ENCODE measurements at places on chromosomes 3 and 15.

GRCh38 chr15:58472821-58473581, 41.2 kb downstream of the LIPC start:
- DNase-seq = no peak

GRCh38 chr3:170760174-170760526, 109.8 kb downstream of the RPL22L1 start:
- no peak for DNase-seq

DNA sequence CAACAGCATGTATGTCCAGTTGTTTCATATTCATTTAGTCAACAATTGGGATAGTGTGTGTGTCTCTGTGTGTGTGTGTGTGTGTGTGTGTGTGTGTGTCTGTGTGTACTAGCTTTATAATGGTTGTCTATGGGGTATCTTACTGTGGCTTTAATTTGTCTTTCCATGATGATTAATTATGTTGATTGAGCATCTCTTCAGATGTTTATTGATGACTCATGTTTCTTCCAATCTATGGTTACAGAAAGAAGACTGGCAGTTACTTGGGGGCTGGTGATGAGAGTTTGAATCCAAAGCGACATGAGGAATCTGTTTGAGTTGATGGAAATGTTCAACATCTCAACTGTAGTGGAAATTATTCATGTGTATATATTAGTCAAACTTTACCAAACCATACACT, 440.1 kb downstream of the ZNF385D start:
- no peak for DNase-seq

GRCh38 chr3:81929697-81930096, 168.3 kb upstream of the GBE1 start:
- no peak for DNase-seq

DNA sequence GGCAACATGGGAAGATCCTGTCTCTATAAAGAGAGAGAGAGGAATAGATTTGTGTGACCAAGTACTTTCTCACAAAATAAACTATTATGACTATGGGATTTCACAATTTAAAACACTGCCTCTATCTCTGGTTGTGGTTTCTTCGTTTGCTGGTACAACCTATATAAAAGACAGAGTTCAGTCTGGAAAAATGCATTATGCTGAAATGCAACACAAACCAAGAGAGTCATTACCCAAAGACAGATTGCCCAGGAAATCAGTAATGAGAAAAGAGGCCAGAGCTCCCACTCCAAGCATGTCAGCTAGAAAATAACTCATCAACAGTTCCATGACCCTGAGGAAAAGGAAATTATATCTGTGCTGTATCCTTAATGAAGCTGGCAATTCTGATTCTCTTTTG, 23.2 kb downstream of the GPR176 start:
- DNase-seq = no peak

- no peak for DNase-seq
Measured at GRCh38 chr3:189789432-189789831, 158.2 kb downstream of the TP63 start.

GRCh38 chr3:125078951-125079674, 23.3 kb upstream of the HEG1 start:
- DNase-seq = no peak

DNA sequence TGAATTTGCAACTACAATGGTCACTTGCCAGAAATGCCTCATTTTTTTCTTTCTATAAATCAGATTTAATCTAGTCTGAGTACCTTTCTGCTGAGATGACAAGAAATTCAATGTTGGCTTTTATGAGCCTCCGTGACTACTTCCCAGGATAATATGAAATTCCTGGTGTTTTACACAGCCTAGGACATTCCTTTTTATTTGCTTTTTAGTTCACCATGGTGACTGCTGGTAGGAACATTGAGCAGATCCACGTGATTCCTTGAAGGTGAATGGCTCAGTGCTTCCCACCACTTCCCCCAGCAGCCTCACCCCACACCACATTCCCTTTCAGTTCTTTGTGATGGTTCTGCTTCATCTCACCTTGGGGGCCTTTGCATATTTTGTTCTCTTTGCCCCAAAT, 4.3 kb upstream of the NPTN start:
- no peak for DNase-seq

- DNase-seq = no peak
Measured at GRCh38 chr15:77173487-77173886, 102.6 kb upstream of the TSPAN3 start.

DNA sequence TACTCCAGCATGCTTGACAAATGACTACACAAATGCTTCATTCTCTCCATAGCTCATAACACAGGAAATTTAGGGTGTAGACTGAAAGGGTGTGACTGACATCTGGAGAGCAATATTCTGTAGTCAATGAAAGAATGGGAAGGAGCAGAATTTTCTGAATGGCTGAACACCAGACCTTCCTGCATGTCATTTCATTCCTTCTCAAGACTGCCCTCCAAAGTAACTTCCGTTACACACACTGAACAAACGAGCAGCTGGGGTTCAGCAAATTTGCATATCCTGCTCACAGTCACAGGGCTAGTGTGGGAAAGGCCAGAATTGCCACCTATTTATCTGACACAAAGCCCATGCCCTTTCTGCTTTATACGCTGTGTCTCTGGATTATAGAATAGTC, 325.0 kb upstream of the CFAP20DC start:
- no peak for DNase-seq

DNA sequence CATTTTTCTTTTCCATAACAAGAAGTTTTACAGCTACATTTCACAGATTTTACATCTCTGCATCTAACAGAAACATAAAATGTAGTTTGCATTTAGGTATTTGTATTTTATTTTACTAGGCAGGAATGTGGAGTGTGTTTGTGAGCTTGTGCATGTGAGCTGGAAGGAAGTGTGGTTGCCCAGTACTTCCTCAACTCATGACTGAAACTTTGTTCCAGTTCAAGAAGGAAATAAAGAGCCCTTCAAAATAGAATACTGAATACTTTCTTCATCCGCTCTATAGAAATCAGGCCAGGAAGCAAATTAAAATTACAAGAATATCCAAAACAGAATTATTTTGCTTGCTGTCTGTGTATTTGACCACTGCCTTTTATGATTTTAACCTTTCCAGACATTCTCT, 81.3 kb downstream of the CHL1 start:
- no peak for DNase-seq

- DNase-seq = no peak
Measured at GRCh38 chr3:66196633-66197032, 24.2 kb upstream of the SLC25A26 start.

- DNase-seq = no peak
Measured at GRCh38 chr3:96027718-96028117, 786.7 kb upstream of the EPHA6 start.

DNA sequence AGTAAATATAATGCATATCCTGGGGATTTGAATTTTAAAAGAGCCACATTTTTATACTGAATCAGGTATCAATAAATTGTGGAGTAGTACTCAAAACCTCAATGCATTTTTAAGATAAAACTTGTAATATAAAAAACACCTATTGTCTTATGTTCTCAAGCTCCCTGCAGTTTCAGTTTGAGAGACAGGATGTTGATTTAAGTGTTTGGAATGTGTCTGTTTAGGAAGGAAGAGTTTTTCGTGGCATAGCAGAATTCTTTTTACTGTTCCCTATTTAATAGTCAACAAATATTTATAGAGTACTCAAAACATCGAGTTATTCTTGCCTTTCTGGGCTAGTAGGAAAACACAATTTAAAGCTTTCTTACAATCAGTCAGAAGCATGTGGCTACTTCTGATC, 146.1 kb upstream of the BCHE start:
- DNase-seq = no peak

GRCh38 chr3:126380011-126380768, 14.5 kb upstream of the CFAP100 start:
- no peak for DNase-seq

GRCh38 chr3:52313188-52313773, 2.8 kb upstream of the DNAH1 start:
- no peak for DNase-seq

DNA sequence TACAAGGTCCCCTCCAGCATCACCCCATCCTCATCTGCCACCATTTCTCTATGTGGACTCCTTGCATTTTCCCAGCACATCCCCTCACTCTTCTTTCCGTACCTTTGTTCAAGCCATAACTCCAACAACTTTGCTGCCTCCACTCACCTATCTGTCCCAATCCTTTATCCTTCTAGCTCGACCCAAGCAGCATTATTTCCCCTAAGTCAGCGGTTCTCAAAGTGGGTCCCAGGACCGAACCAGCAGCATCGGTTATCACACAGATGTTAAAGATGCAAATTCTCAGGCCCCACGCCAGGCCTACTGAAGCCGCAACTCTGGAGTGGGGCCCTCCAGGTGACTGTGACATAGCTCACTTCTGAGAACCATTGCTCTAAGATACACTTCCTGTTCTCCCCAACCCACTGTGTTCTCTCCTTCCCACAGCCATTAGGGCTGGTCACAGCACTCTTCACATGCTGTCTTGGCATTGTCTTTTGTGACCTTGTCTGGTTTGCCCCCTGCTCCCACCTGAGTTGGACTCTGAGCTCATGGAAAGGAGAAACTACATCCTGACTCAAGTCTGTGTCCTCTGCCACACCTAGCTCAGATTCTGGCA, 56.2 kb downstream of the AAGAB start:
- no peak for DNase-seq

GRCh38 chr3:189459231-189459630, 172.0 kb upstream of the TP63 start:
- no peak for DNase-seq

DNA sequence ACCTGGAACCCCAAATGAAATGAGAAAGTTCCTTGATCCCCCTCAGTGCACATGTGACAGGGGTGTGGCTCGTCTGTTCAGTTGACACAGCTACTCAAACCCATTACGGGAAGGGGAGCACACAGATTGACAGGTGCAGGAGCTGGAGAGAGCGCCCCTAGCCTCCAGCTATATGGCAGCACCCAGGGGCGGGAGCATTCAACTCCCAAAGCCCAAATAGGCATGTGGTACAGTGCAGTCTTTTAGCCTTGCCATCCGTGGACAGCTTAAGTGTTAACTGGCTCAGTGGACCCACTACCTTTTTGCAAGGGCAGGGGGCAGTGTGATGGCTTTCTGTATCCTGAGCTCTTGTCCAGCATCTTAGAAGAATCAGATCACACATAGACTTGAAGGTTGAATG, 1374.2 kb upstream of the ALCAM start:
- no peak for DNase-seq

GRCh38 chr3:36250191-36250590, 130.1 kb upstream of the STAC start:
- no peak for DNase-seq

GRCh38 chr15:89665449-89666181, 10.3 kb upstream of the KIF7 start:
- DNase-seq = no peak

- DNase-seq = no peak
Measured at GRCh38 chr3:55765906-55766701, 279.0 kb upstream of the WNT5A start.

GRCh38 chr3:110149763-110150162, 812.4 kb upstream of the DPPA4 start:
- DNase-seq = no peak

DNA sequence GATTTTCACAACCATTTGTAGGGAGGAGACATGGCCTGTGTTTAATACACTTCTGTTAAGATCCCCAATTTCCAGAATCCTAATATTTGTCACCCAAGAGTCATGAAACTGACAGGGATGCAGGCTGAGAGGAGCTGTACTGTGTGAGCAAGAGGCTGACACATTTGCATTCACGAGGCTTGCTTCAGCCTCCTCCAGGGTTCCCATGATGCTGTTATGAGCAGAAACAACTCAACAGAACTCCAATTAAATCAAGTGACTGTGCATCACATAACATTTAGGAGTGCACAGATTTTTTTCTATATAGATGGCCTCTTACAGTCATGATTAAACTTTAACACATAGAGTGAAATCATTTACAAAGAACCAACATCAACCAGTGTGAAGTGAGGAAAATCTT, 292.3 kb upstream of the STT3B start:
- DNase-seq = no peak

DNA sequence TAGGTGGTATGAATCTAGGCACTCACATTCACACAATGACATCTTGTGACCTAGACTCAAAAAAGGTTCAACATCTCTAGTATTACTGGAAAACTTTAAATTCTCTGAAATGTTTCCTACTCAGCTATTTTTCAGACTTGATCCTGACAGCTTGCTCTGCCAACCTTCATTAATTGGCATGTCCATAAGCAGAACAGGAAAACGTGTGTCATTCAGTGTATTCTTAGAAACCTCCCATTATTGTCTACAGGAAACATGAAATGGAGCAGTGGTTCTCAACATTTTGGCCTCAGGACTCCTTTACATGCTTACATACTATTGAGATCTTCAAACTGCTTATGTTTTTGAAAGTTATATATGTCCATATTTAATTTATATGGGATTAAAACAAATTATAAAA, 363.2 kb downstream of the NAALADL2 start:
- no peak for DNase-seq

DNA sequence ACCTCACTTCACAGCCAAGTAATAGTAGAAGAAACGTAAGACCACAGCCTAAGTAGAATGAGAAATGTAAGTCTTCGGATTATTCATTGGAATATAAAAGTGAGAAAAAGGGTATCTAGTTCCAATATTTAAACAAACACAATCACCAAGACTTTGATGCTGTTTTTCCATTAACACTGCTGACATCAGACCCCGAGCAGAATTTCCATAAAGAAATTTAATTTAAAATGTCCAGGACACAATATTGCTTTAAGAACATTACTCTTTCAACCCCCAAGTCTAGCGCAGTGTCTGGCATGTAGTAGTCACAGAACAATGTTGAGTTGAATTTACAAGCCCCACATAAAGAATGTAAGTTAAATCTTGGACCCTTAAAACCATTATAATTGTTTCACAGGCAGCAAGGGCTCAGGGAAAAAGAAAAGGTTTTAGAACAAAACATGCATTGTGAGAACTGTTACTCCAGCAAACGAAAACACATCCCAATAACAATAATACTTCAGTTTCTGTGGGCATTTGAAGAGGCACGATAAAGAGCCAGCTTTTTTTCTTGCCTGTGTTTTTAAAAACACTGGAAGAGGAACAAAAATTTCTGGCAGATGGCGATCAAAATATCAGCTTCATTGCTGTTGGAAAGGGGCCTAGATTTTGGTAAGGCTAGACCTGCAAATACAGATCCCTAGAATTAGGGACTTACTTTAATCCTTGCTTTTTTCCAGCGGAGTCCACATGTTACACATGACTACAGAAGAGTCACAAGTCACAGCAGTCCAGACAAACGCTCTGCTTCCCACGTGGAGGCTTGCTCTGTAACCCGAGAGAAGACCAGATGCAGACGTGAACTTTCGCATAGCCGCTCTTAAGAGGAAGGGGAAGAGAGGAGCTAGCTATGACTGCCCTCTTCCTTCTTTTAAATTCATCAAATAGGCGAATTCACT, 77.9 kb upstream of the IGSF10 start:
- DNase-seq = no peak

- DNase-seq = no peak
Measured at GRCh38 chr3:84959470-84960271, 882 bp downstream of the CADM2 start.

DNA sequence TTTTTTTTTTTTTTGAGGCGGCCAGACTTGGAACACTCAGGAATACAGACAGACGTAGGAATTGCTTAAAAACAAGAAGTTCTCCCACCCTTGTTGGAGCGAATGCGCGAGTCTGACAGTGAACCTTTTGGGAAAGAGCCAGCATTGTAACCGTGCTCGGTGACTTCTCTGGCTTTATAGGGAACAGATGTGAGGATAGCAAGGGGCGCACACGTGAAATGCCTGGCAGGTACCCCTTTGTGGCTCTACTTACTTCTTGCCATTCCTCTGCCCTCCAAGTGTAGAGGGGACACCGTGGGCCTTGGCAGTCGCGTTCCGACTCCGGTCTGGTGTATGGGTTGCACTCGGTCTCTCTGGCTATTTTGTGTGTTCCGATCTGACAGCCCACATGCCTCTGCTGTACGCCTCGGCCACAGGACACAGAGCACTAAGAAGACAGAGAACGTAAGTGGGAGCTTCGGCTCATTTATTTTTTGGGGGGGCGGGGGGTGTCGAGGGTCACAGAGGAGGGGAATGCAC, 126.4 kb downstream of the ADAMTS9 start:
- no peak for DNase-seq
